ENCODE measurements at places on chromosomes 1 and 21.

DNA sequence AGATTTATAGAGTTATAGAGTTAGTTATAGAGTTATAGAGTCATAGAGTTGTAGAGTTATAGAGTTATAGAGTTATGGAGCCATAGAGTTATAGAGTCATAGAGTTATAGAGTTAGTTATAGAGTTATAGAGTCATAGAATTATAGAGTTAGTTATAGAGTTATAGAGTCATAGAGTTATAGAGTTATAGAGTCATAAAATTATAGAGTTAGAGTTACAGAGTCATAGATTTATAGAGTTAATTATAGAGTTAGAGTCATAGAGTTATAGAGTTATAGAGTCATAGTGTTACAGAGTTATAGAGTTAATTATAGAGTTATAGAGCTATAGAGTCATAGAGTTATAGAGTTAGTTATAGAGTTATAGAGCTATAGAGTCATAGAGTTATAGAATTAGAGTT, 32.1 kb downstream of the UBASH3A start:
- DNase-seq: no peak

GRCh38 chr1:179001451-179001850, 24.2 kb upstream of the FAM20B start:
- no peak for DNase-seq

DNA sequence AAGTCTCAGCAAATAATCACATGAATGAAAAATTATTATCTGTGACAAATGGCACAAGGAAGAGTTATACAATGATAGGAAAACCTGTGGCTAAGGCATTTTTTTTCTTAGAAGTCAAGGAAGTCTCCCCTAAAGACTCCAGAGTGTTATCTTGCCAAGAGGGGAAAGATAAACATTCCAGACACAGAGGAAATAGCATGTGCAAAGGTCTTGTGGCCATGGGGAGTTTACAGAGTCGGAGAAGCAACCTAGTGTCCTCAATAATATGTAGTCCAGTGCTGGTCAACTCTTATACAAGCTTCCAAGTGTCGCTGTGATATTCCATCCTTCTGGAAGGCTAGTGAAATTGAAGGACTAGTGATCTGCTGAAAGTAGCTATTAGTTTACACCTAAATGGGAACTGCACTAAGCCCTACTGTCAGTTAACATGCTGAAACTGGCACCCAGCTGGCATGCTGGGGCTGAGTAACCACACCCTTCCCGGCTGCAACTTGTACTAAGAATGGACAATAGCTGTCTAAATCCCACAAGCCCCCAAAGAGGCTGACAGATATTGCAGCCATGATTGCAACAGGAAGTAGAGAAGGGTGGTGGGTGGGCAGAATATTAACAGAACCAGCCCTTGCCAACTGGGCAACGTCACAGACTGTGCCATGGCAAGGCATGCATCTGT, 11.5 kb upstream of the ATP1B1 start:
- no peak for DNase-seq

DNA sequence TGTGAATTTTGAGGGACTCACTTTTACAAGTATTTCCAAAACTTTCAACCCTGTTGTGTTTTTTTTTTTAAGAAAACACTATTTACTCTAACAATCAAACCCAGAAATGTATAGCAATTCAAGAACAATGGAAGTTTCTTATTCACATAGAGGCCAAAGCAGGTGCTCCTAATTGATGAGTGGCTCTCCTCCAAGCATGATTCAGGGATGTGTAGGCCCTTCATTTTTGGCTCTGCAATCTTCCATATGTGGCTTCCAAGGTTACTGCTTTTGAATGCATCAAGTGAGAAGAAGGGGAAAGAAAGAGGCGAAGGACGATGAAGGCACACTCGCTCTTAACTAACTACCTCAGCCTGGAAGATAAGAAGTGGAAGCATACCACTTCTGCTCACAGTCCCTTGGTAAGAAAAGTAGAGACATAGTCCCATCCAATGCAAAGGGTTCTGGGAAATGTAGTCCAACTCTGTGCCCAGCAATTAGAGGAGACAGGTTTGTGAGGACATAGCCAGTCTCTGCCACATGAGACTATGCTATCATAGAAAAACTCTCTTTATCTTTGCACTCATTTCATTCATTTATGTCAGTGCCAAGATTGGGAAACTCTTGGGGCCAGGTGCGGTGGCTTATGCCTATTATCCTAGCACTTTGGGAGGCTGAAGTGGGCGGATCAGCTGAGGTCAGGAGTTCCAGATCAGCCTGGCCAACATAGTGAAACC, 46.0 kb downstream of the OPTC start:
- no peak for DNase-seq

- no peak for DNase-seq
Measured at GRCh38 chr1:160374306-160375110, 7.6 kb downstream of the NHLH1 start.

DNA sequence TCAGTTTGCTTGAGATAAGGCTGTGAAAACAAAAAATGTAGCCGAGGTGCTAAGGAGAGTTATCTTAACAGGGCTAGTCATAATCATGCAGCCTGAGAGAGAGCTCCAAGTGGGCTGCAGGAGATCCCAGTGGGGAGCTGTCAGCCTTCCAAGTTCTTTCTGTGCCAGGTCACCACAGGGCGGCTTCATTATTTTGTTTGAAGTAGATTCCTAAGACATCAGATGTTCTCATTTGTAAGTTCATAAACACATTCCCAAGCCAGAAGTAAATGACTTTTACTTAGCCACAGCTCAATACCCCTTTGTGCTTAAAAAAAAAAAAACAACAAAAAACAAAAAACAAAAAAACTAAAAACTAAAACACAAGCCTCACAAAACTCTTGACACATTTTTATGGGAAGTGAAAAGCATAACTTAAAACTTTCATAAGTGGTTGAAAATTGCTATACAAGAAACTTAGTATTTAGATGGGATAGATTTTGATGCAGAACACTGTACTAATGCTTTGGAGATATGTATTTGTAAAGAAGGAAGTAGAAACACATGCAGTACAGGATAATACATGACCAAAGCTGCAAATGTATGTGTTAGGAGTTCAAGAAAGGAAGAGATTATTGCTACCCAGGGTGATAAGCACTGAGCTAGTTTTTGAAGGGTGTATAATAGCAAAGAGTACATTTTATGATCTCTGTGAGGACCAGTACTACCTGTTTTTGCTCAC, 8.6 kb downstream of the CDC14A start:
- DNase-seq: no peak

DNA sequence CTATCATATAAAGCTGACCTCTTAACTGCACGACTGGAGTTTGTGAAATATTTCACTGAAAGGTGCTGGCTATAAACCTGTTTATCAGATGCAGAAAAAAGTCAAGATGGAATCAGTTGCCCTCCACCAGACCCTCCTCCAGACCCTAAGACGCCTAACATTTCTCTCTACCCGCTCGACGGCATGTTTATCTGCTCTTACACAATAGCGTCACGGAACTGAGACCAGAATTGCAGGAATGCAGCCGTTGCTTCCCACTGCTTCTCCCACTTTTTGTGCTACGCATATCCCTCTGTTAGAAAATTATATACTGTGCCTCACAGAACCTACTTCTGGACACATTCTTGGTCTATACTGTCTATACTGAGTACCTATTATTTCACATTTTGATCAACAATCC, 28.2 kb upstream of the FAM131C start:
- no peak for DNase-seq

Data from stimulated activated CD4-positive, alpha-beta T cell treated with anti-CD3 and anti-CD28 coated beads, Interleukin-2, amount 100 ng/mL, for 24 hours (primary cell).